HCEC 1CT (cell line): ENCODE measurements at places on chromosomes 3 and 15.

GRCh38 chr3:173660645-173661299, 263.2 kb downstream of the NLGN1 start:
- peak; percentile 55 for DNase-seq

- DNase-seq = peak; percentile 88
Measured at GRCh38 chr3:143302638-143303171, 183.1 kb downstream of the CHST2 start.

GRCh38 chr15:70236341-70237086, 138.8 kb upstream of the TLE3 start:
- peak; percentile 80 for DNase-seq

DNA sequence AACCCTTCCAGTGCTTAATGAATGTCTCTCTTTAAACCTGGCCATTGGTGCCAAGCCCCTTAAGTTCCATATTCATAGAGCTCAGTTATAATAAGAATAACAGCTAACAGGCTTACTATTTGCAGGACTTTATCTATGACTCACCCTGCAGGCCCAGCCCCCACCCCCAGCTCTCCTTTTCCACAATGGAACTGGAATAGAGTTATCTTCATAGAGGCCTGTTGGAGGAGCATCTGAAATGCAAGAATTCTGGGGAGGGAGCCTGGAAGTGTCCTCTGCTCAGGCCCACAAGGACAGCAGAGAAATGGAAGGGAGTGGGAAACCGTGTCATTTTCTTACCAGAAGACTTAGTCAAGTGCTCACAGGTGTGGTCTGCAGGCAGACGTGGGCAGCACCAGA, 52.8 kb downstream of the SEMA5B start:
- DNase-seq = peak; percentile 30

DNA sequence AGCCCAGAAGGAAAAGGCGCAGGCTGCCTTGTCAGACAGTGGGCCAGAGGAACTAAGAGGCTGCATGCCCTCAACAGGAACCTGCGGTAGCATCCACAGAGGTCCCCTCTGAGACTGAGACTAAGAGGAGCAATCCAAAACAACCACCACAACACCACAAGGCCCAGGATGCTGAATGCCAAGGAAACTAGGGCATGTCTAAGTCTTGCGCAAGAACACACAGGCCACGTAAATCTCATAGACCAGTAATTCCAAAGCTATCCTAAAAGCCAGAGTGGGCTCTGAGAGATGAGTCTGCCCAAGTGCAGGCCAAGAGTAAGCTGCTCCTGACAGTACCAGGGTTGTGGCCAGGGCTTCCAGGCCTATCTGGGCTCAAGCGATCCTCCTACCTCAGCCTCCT, 12.9 kb downstream of the MON1A start:
- peak; percentile 49 for DNase-seq

GRCh38 chr15:60396560-60396957, 1.2 kb downstream of the ANXA2 start:
- no peak for DNase-seq

DNA sequence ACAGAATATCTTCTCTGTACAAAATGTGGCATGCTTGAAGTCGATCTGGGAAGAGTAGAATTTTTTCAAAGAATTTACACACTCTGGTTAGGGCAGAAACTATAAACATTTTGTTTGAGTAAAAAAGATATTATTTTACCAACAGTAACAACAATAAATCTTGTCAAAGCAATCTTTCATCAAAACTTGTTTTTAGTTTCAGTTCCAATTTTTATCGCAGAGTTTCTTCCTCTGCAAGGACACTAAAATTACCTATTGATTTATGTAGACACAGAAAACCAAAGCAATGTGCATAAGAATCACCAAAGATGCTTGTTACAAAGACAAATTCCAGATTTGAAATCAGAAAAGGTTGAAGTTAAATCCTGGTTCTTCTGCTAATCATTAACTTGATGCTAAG, 61.9 kb downstream of the CGGBP1 start:
- DNase-seq = no peak

DNA sequence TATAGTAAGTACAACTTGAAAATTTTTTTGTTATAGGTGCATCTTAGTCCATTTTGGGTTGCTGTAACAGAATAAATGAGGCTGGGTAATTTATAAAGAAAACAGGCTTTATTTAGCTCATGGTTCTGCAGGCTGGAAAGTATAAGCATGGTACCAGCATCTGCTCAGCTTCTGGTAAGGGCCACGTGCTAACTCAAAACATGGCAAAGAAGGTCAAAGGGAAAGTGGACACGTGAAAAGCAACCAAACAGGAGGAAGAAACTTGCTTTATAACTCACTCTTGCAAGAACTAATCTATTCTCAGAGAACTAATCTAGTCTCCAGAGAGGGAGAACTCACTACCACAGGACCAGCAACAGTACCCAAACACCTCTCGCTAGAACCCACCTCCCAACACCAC, 9.1 kb downstream of the HDGFL3 start:
- DNase-seq = no peak

DNA sequence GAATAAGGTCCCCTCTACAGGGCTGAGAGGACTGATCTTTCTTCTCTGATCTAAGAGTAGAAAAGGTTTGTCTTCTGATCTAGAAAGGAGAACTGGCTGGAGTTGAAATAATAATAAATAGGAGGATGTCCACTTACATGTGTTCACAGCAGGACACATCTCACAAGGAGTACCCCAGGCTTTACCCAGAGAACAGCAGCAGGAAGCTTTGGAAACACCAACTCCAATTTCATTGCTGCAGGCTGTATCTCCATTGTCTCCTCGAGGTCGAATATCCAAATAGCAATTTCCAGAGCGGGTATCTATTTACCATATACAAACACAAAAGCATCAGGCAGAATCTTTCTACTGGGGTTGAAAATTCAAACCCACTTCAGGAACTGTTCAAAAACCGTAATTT, 136.6 kb downstream of the DUT start:
- DNase-seq = no peak
